ENCODE measurements at places on chromosomes 13 and 19.

GRCh38 chr13:26977541-26977940 lies 194.1 kb downstream of the USP12 start:
- DNase-seq: no peak

- no peak for DNase-seq
These were observed 72.4 kb upstream of the ARHGEF7 start for GRCh38 chr13:111042661-111043226.

DNA sequence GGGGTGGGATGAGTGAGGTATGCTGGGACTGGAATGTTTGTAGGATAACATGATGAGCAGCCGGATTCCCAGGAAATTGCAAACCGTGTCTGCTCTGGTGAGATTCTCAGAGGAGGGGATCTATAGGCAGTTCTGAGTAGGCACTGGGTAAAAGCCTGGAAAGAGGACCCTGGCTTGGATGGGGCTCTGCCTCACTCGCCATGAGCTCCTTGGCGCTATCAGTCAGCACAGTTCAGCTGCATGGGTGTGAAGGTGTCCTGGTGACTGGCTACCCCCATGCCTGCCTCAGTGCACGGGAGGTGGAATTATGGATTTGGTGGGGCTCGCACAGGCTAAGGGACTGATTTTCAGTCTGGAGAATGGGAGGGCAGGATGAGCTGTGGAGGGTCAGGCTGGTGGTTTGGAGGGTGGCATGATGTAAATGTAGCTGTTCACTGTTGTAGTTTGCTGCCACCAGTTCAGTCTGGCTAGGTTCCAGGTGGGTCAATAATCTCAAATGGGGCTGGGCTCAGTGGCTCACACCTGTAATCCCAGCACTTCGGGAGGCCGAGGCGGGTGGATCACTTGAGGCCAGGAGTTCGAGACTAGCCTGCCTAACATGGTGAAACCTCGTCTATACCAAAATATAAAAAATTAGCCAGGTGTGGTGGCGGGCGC lies 9.2 kb upstream of the ZNF627 start:
- no peak for DNase-seq

- no peak for DNase-seq
These were observed 12.3 kb downstream of the CBLC start for GRCh38 chr19:44789943-44790483.

DNA sequence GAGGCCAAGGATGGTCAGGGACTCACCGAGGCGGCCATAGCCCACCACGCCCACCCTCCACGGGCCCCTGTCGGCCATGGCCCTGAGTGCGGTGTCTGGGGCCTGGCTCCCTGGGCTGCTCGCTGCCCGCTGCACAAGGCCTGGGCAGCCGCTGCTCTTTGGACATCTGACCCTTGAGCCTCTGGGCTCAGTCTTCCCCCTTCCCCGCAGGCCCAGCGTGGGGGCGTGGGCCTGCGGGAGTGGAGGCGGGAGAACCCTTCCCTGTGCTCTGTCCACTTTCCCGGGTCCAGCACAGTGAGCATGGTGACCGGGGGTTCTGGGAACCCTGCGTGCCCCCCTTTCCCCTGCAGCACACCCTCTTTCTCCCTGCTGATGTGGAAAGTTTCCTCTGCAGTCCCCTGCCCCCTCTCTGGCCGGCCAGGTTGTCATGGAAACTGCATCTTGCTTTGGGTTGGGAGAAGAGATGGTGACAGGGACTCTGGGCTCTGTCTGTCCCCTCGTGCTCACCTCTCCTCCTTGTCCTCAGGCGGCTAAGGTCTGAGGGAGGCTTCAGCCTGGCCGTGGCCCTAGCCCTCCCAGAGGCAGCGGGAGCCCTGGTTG lies at the start of gene ASPDH:
Gene ASPDH (minus strand): TSS at position 168 of the 600 bp plus-strand sequence. CDS start 90 bp downstream, at position 78.
- DNase-seq: no peak

DNA sequence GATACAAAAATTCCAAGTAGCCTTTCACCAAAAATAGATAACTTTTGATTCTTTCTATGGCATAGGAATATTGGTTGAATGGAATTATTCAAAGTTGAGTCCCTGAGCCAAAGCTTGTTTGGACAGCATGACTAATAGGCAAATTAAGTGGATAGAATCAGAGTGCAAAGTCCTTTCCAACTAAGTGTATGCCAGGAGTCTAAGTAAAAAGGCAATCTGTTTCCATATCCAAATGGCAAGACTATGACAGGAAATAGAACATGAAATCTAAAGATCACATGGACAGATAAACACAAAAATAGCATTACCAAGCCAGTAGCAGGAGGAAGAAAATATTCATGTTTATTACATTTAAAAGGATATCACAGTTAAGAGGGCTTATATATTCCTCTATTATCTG lies 804.6 kb downstream of the SLITRK6 start:
- DNase-seq: no peak

DNA sequence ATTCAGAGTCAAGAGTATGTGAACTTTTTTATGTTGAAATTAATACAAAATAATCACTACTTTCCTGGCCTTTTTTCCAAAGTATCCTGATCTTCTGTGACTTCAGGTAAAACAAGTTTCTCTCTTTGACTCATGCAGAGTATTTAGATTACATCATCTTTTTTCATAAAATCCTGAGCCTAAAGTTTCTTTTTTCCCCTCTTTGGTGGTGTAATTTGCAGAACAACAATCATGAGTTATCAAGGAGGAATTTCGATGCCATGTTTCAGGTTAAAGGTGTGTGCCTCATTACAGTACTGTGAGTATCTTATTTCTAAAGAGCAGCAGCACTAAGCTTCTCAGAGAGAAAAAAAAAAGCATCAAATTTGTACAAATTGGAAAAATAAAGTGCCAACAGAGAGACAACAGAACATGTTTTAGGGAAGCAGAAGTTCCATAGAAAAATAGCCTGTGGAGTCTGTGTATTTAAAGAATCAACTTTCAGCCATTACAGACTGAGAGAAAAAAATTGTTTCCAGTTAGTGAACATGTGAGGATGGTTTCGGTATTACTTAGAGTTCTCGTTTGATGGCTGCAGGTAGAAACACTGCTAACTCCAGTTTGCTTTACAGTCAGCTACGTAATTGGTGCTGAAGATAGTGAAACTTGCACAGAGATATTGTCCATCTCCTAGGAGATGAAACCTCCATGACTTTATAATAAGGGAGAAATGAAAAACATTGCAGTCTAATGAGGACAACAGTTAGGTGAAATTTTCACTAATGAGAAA lies 78.1 kb upstream of the PCDH9 start:
- DNase-seq: no peak

DNA sequence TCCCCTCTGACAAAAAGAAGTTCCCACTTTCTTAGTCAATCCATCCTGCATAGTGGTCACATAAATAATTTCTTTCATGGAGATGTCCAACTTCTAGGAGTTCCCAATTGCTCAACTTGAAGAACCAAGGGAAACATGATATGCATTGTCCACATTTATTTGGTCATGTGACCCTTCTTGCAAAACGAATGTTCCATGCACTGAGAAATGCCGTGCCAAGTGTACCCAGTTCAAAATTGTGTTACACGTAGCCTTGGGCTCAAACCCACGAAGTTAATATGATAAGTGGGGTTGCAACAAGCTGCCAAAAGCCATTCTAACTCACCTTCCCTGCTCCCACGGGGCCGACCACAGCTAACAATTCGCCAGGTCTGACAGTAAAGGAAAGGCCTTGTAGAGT lies 113.1 kb downstream of the ABCC4 start:
- no peak for DNase-seq

- DNase-seq: no peak
These were observed 70.7 kb downstream of the RASA3 start for GRCh38 chr13:114061744-114062143.

GRCh38 chr13:74024856-74025255 lies 109.3 kb downstream of the KLF12 start:
- DNase-seq: no peak

DNA sequence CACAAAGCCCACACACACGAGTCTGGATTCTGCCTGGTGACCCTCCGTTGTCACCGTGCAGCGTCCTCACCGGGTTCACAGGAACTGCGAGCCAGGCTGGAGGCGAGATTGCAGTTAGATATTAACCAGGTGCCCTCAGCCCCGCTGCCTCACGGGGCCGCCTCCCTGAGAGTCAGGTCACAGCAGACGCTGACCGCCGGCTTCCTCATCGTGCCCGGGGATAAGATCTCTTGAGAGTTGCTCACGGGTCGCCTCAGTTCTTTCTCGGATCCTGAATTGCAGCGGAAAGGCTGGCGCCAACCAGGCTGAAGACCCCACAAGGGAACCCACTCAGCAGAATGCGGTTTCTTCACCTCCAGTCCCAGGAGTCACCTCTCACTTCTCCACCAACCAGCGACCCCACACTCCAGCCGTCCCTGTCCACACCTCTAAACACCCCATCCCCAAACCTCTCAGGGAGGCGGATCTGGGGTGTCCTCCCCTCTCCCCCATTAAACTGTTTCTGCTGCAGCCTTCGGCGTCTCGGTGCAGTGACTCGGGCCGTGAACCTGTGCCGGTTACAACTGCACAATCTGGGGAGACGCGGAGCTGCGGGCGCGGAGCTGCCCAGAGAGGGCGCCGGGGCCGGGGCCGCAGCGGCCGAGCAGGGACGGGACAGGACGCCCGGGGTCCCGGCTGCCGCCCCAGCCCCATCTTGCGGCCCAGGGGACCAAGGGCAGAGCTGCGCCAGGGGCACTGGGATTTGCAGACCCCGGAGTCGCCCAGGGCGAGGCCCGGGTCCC lies 591 bp downstream of the ZNF823 start:
- peak; percentile 30 for DNase-seq

DNA sequence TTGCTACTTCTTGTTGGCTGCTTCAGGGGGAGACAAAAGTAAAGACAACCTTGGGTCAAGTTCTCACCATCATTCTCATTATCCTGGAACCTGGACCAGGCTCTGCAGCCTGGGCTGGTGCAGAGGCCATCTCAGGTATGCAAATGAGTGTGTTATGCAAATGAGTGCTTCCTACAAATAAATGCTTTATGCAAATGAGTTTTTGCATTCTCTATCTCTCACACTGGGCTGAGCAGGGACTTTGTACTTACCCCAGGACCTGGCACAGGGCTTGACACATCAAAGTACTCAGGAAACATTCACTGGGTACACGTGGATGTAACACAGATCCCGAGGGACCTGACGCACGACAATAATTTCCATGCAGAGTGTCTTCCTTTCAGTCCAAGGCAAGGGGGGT lies 103.0 kb downstream of the DNAJC15 start:
- no peak for DNase-seq

- DNase-seq: no peak
These were observed 127.3 kb upstream of the EDNRB start for GRCh38 chr13:78045916-78046315.

DNA sequence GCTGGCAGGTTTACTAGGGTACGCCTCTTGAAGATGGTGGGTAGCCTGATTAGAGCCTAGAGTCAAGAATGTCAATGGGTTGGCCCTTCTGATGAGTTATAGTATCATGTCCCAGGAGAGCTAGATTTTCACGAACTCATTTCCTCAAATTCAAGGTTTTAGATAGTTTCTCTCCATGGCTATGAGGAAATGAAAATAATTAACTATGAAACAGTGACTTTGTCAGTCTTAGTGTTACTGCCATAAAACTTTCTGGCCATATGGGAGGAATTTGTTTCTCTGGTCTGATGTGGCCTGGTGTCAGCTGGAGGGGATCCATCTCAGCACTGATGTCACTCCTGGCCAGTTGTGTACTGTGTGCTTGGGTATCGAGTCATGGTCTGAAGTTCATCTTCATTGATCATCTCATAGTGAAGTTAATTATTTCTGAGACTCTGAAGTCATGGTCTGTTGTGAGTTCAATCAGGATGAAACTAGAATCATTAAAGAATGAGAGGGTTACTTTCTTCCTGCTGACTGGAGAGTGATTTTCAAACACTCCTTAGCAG lies 49.4 kb upstream of the TNFSF11 start:
- DNase-seq: no peak

DNA sequence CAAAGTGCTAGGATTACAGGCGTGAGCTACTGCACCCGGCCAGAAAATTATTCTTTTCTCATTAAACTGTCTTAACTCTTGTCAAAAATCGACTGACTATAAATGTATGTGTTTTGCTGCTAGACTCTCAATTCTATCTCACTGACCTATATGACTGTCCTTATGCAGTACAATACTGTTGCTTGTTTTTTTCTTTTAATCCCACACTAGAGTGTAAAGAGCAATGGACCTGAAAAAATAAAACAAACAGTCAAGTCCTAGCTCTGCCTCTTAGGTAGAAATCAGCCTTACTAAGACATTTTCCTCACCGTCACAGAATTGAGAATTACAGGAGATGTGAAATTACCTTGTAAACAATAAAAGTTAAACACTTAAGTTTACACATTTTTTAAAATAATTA lies 35.1 kb downstream of the INTS6 start:
- no peak for DNase-seq

DNA sequence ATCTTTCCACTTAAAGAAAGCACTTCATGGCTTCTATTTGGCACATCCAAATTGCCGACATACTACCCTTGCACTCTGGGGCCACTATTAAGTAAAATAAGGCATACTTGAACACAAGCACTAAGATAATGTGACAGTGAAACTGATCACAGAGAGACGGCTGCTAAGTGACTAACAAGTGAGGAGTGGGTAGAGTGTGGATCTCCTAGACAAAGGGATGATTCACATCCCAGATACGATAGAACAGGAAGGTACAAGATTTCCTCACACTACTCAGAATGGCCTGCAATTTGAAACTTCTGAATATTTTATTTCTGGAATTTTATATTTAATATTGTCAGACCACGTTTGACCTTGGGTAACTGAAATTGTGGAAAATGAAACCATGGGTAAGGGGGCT lies 1721.8 kb upstream of the SPRY2 start:
- DNase-seq: no peak

DNA sequence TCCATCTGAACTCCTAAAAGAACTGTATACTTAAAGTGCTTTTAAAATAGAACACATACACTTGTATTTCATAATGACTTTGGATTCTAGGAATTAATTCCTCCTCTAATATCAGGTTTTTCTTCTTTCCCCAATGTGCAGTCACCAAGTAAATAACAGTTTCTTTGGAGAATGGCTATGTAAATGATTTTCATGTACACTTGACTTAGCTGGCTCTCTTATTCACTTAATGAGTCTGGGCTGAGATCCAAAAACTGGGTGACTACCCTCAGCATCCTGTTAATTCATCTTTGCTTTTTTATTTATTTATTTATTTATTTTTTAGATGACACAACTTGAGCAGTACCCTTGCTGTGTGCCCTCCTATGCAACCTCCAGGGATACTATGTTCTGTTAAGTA lies 1003.7 kb downstream of the SLITRK1 start:
- no peak for DNase-seq

Data from activated T-cell treated with anti-CD3 and anti-CD28 coated beads for 48 hours (primary cell).